ENCODE measurements at places on chromosomes 12 and 14.

- no peak for DNase-seq
These were observed 196.9 kb upstream of the NOVA1 start for GRCh38 chr14:26794731-26795130.

- DNase-seq = no peak
These were observed 24.2 kb upstream of the FAM222A start for GRCh38 chr12:109689426-109689825.

DNA sequence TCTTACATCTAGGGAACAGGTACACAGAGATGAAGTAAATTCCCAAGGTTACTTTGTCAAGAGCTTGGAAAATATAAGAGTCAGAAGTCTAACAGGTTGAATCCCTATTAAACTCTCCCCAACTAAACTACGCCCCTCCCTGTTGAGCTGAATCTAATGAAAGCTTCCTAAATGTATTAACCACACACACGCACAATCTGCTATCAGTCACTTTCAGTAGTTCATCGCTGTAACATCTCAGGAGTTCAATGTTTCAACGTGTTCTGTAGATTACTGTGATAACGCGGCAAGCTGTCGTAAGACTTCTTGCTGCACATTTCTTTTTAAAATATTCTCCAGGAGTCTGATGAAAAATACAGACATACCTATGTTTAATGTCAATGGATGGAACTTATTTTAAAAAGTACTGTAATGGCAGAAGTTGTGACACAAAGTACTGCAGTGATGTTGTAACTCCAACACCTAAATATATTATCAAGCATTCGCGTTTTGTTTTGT is 612 bp upstream of the SLC25A3 start:
- DNase-seq = no peak

GRCh38 chr12:124172636-124173035 is 122.3 kb upstream of the RFLNA start:
- DNase-seq = no peak

DNA sequence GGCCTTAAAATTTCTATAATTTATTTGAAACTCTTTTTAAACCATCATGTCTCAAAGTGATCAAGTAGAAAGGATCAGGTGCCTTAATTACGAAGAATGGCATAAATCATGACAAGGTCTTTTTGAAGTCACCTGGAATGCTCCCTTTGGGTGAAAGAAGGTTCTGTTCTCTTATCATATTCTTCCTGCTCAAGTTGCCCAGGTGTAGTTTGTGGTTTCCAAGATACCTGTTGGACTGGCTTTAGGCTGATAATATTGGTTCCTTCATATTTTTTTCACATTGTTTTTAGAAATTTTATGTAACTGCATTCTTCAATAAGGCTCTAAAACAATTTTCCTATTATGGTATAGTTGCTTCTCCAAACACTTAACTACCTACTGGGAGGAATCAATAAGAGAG is 29.2 kb downstream of the RASSF3 start:
- no peak for DNase-seq

DNA sequence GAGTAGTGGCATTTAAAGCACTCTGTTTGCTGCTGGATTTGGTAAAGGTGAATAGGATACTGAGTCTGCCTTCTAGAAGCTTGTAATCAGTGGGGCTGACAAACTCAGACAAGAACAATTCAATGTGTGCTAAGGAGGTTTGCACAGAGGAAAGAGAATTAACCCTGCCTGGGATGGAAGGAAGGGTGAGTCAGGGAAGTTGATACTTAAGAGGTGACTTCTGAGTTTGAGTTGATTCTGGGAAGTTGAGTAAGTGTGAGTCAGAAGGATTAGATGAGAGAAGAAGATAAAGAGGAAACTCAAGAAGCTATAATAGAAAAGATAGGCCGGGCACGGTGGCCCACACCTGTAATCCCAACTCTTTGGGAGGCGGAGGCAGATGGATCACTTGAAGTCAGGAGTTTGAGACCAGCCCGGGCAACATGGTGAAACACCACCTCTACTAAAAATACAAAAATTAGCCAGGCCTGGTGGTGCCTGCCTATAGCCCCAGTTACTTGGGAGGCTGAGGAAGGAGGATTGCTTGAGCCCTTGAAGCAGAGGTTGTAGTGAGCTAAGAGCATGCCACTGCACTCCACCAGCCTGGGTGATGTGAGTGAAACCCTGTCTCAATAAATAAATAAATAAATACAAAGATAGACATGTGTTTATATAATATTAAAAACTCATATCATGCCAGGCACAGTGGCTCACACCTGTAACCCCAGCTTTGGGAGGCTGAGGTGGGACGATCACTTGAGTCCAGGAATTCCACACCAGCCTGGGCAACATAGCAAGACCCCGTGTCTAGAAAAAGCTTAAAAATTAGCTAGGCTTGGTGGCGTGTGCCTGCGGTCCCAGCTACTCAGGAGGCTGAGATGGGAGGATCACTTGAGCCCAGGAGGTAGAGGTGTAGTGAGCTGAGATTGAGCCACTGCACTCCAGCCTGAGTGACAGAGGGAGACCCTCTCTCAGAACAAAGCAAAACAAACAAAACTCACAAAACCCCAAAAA is 126.8 kb upstream of the CPM start:
- no peak for DNase-seq

- peak; percentile 50 for DNase-seq
These were observed 523 bp downstream of the WSB2 start for GRCh38 chr12:118060301-118061010.

- DNase-seq = no peak
These were observed 360.9 kb downstream of the KCNH5 start for GRCh38 chr14:62684376-62684775.

All from cerebellar cortex (tissue), 1 donor.